ENCODE measurements at places on chromosomes 5 and 9. TPM values are rescaled to one million over a fixed set of nuclear protein-coding genes. Genes with fewer than 3 reads are reported as not detected.

DNA sequence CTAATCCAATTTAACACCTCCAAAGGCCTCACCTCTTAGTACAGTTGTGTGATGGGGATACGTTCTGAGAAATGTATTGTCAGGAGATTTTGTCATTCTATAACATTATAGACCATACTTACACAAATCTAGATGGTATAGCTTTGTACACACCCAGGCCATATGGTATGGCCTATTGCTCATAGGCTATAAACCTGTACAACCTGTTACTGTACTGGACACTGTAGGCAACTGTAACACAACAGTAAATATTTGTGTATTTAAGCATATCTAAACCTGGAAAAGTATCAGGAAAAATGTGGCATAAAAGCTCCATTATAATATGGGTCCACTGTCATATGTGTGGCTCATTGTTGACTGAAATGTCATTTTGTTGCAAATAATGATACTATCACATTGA lies 12.1 kb downstream of the ACER2 start:
- DNase-seq, result no peak

GRCh38 chr9:111891910-111892499 lies 4.6 kb upstream of the UGCG start:
- DNase-seq, result peak; percentile 41

DNA sequence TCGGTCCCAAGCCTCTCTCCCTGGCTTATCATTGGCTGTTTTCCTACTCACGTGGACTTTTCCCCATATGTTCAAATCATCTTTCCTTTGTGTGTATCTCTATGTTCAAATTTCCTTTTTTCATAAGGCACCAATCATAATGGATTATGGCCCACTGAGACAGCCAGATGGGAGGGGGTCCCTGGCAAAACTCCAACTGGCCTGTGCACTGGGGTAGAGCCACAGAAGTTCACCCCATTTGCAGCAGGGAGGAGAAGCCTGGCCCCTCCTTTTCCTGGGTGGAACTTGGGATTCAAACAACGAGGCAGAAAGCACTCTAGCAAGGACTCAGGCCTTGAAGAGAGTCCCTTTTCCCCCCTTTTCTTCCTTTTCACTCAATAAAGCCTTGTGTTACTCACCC lies 362.4 kb downstream of the CDH18 start:
- no peak for DNase-seq

- peak; percentile 91 for DNase-seq
These were observed 286.8 kb downstream of the NR2F1-AS1 start for GRCh38 chr5:93294199-93294598.

Gene FOXD4L4
- 0.20 TPM for total RNA-seq

Measured in renal cortical epithelial cell (primary cell).